ENCODE measurements at places on chromosomes 13 and 19. TPM values are rescaled to one million over a fixed set of nuclear protein-coding genes. Genes with fewer than 3 reads are reported as not detected.

DNA sequence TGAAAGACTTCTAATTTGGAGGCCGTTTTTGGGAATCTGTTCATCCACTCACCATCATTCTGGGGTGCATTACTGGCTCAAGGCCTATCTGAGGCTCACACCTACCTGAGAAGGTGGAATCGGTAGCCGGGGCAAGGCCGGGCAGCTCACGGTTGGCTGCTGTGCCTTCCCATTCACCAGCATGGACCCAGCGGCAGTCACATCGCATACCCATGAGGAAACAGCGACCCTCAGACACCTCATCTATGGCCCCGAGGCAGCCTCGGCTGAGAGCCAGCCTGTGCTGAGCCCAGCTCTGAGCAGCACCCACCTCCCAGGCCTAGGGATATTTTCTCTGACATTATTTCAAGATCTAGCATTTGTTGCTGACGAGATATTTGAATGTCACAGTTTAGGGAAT, 130.5 kb downstream of the ATP11A start:
- DNase-seq: no peak

DNA sequence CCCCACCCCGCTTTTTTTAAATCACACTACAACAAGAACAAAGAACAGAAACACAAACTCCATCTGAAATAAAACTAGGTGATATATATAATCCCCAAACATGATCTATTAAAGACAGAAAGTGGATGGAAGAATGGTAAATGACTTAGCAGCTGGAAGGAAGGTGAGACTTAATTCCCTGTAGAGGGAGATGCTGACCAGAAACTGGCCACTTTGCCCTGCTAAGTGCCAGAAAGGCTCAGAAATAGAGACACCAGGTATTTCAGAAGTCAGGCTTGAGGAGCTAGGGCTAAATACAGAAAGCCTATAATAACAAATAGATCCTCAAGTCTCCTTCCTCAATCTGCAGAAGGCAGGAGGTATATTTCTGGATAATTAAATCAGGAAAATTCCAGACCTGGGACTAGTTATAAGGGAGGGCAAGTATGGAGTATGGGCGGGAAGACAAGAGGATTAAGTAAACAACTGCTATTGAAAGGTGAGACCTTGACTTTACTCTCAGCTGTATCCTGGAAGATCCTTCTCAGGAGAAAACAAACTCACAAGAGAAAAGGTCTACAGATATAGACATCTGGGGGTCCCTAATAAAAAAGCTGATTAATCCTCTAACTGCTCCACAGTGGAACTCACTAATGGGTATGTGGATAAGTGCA, 32.2 kb downstream of the MTRF1 start:
- no peak for DNase-seq

- DNase-seq: no peak
Measured at GRCh38 chr13:24899601-24900000, 135.6 kb downstream of the RNF17 start.

- DNase-seq: no peak
Measured at GRCh38 chr13:113432506-113433270, 20.6 kb downstream of the ADPRHL1 start.

DNA sequence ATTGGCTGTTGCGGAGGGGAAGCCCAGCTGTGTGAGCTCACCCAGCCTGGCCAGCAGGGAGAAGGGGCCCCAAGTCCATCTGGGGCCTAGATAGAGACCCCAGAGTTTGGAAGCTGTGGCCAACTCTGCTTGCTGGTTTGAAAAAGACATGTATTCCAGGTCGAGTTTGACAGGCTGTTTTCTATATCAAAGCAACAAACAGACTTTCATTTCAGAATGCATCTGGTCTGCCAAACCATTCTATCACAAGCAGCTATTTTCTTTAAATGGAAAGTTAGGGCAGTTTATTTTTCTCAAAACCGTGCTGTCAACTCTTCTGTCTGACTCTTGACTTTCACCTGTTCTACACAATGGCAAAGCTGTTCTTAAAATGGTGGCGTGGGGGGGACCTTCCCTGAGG, 185.8 kb downstream of the DCLK1 start:
- DNase-seq: no peak

GRCh38 chr19:39083599-39083982, 577 bp upstream of the ACP7 start:
- DNase-seq: no peak

- DNase-seq: no peak
Measured at GRCh38 chr13:98187965-98188261, 10.8 kb upstream of the RNF113B start.

Gene REEP6
- 13.4 TPM for total RNA-seq

Gene CGB1
- not detected for total RNA-seq
